ENCODE measurements at places on chromosomes 2 and 18.

GRCh38 chr2:53114991-53115390 is 652.6 kb upstream of the CHAC2 start:
- no peak for DNase-seq

- no peak for DNase-seq
Observed at GRCh38 chr2:16093639-16094529, 153.5 kb downstream of the MYCN start.

DNA sequence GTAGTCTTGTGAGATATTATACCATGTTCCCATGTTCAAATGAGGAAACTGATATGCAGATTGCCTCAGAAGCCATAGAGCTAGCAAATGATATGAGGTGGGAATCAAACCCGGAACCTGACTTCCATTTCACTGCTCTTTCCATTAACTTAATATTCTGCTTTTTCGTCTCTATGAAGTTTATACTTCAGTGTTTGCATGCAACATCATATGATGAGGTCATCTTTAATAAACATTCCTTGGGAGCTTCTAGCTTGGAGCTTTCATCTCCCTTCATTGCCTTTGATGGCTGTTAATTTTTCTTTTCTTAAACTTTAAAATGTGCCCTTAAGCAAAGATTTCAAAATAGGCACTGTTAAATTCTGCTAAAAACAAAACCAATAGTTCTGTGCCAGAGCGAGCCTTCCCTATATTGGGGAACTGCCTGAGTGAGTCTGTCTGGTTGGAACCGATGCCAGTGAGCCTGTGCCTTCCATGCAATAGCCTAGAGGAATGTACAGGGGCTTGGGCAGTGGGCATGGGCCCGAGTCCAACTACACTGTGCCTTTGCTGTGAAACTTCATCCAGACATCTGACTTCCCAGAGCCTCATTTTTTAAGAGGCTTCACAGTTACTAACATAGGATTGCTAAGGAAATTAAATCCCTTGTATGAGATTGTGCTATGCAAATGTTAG is 91.1 kb upstream of the TMEM200C start:
- no peak for DNase-seq

GRCh38 chr2:65465857-65466256 is 33.5 kb upstream of the SPRED2 start:
- DNase-seq, result no peak

- DNase-seq, result no peak
Observed at GRCh38 chr18:57273194-57273593, 79.2 kb upstream of the ST8SIA3 start.

- no peak for DNase-seq
Observed at GRCh38 chr2:42796427-42797248, 4.3 kb upstream of the HAAO start.

- peak; percentile 52 for DNase-seq
Observed at GRCh38 chr2:172640389-172640788, 84.5 kb downstream of the PDK1 start.

Data from NCI-H345 (cell line).